Hematopoietic multipotent progenitor cell treated with erythropoietin and hydrocortisone succinate and interleukin-3 and kit ligand, for 8 days (in vitro differentiated cells): ENCODE measurements at places on chromosomes 7 and 10.

DNA sequence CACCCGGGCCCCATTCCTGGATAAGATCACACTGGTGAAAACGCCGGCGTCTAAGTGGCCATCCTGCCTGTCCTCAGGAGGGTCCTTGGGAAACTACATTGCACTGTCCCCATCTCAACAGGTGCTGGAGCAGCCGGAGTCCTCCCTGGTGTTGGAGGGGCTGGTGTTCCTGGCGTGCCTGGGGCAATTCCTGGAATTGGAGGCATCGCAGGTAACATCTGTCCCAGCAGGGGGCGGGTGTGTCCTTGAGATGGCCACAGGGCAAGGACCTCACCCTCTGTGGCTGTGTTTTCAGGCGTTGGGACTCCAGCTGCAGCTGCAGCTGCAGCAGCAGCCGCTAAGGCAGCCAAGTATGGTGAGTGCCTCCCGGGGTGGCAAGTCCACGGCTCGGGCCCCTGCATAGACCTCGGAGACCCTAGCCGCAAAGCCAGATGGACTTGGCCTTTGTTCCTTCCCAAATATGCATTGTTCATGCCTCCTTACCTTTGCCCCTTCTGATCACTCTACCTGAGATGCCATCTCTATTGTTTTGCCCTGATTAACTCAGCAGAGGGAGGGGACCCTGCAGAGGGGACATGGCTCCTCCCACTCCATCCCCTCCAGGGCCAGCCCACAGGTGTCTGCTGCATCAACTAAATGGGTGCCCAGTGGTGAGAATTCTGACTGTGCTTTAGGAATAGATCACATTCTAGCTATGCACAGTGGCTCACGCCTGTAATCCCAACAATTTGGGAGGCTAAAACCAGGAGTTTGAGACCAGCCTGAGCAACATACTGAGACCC is 23.8 kb downstream of the ELN start:
- DNase-seq: peak; percentile 49

DNA sequence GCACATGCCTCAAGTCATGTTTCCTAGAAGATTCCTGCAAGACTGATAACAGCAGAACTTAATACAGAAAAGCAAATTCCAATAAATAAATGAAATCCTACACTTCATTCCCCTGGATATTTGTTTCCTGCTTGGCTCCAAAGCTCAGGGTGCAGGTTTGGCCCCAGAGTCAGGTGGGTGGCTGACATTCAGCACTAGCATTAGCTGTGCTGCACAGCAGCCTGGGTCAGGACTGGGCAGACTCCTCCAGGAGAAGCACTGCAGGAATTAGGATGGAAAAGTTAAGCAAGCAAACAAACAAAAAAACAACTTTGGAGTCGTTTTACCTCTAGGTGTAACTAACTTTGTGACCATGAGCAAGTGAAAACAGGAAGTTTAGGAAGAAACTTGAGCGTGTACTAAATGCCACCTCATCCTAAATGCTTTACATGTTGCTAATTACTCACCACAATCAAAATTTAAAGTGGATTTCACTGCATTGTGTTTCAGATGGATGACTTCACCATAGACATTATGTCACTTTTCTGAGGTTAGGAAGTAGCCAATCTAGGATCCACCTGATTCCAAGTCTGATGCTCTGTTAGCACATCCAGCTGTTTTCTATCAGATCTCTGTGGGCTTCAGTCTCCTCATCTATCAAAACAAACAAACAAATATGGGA is 239.4 kb downstream of the C7orf25 start:
- DNase-seq: no peak

DNA sequence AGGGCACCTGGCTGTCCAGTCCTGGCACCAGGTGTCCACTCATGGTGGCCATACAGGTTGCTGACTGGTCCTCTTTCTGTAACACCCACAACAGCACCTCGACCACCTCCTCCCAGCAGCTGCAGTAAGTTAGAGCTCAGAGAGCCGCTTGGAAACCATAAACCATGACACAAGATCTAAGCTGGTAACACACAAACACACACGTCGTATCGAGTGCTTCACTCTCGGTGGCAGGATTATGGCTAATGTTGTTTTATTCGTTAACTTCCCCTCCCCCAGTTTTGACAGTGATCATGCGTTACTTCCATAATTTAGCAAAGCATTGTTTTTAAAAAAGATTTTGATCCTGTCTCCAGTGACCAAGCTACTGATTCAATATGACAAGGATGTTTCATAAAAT is 59.7 kb downstream of the CAMK2B start:
- DNase-seq: no peak

GRCh38 chr10:94416896-94417295 is 14.6 kb downstream of the TBC1D12 start:
- no peak for DNase-seq

DNA sequence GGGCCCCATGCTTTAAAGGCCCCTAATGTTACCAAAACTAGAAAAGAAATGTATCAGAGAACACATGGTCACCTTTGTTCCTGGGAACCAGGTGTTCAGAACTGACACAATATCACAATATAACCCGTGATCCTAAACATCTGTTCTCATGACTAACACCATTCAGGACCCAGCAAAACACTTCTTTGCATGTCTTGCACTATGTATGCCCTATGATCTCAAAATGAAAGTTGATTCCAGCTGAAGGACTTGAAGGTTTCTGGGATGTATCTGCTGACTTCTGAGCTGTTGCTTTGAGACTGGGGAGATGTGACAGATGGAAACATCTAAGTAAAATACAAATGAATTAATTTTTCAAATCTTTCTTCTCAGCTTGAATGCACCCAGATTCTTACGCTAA is 37.5 kb upstream of the PIK3CG start:
- no peak for DNase-seq

GRCh38 chr7:81415181-81415580 is 354.7 kb downstream of the HGF start:
- no peak for DNase-seq

DNA sequence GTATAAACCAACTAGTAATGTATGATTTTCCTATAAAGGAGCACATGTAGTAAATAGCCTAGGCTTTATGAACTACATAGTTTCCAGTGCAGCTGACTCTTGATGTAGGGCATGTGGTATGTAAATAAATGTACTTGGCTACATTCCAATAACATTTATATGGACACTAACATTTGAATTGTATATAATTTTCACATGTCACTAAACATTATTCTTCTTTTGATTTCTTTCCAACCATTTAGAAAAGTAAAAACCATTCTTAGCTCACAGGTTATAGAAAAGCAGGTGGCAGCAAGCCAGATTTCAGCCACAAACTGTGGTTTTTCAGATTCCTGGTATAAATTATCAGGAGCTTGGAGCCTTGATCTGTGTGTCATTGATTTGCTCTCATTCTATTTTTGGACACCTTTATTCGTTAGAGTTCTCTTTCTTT is 1182.0 kb downstream of the CNTNAP2 start:
- peak; percentile 8 for DNase-seq

DNA sequence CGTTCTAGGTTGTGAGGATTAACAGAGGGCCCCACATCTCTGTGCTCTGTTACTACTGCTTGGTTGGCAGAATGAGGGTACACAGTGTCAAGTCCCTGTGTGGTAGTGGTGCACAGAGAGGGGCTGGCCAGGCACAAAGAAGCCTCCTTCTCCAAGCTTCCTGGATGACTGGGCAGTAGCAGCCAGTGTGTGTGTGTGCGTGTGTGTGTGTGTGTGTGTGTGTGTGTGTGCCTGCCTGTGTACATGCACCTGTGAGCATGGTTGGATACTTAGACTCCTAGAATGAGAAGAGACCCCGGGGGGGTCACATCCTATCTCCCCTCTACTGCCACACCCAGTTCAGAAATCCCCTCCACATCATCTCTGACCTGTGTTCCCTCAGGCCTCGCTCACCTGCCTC is 146.7 kb upstream of the UNC5B start:
- DNase-seq: no peak

- no peak for DNase-seq
These were observed 21.7 kb upstream of the BTBD16 start for GRCh38 chr10:122249303-122249850.
